GM23338 (cell line): ENCODE measurements at places on chromosomes 16 and 17. TPM values are rescaled to one million over a fixed set of nuclear protein-coding genes. Genes with fewer than 3 reads are reported as not detected.

TOX3 gene
- 13.7 and 15.6 TPM in 2 replicates for total RNA-seq

B9D1 gene
- 47.2 and 63.5 TPM in 2 replicates for total RNA-seq

HIGD1B gene
- not detected in 2 replicates for total RNA-seq

CCL5 gene
- total RNA-seq = not detected in 2 replicates

SLC13A5 gene
- 1.4 and 2.3 TPM in 2 replicates for total RNA-seq

KIF18B gene
- 27.1 and 28.4 TPM in 2 replicates for total RNA-seq
